ENCODE measurements at places on chromosomes 13 and 19. TPM values are rescaled to one million over a fixed set of nuclear protein-coding genes. Genes with fewer than 3 reads are reported as not detected.
A peak's percentile ranks its signal among the peaks of the same experiment; 100 is the strongest.

GRCh38 chr13:32127691-32128090 lies 96.1 kb downstream of the FRY start:
- H3K36me3 ChIP-seq: peaks cover 2% of the 10 kb centered on the region
- no peaks in the 10 kb centered on the region for H3K27me3 ChIP-seq
- no peak overlapping the region for H3K4me3 ChIP-seq

The ZNF627 gene
- total RNA-seq: 8.8 TPM

The TTYH1 gene
- 20.5 TPM for total RNA-seq

- H3K4me1 ChIP-seq: no peaks in the 10 kb centered on the region
- no peak overlapping the region for H3K4me3 ChIP-seq
- no peak overlapping the region for H3K27ac ChIP-seq
- no peaks in the 10 kb centered on the region for H3K27me3 ChIP-seq
- H3K36me3 ChIP-seq: no peaks in the 10 kb centered on the region
Measured at GRCh38 chr13:36862002-36862685, 43.1 kb downstream of the RFXAP start.

- DNase-seq: no peak
- H3K27me3 ChIP-seq: no peaks in the 10 kb centered on the region
- no peak overlapping the region for H3K4me3 ChIP-seq
- H3K27ac ChIP-seq: no peak overlapping the region
Measured at GRCh38 chr19:18941628-18942354, 774 bp upstream of the HOMER3 start.

The KCNRG gene
- not detected for total RNA-seq

DNA sequence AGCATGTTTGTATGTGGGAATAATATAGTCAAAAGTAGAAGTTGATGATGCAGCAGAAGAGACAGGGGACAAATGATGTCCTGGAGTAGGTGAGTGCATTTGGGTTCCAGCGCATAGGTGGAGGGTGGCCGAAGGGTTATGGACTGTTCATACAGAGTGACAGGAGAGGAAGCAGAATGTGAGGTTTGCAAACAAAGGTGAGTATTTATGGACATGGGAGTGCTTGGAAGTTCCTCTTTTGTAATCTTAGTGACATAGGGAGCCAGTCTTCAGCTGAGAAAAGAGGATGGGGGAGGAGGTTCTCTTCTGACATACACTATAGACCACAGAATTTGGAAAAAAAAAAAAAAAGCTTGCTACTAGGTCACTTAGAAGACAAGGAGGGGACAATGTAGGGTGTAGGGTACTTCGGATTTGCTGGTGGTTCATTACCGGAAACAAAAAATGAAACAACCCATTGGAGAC lies 331.6 kb downstream of the DLEU7 start:
- H3K36me3 ChIP-seq: no peaks in the 10 kb centered on the region
- peak overlapping the region; percentile 65 for H3K27ac ChIP-seq
- DNase-seq: no peak
- H3K4me1 ChIP-seq: peaks cover 24% of the 10 kb centered on the region
- H3K4me3 ChIP-seq: no peak overlapping the region

The ARL11 gene
- total RNA-seq: not detected

DNA sequence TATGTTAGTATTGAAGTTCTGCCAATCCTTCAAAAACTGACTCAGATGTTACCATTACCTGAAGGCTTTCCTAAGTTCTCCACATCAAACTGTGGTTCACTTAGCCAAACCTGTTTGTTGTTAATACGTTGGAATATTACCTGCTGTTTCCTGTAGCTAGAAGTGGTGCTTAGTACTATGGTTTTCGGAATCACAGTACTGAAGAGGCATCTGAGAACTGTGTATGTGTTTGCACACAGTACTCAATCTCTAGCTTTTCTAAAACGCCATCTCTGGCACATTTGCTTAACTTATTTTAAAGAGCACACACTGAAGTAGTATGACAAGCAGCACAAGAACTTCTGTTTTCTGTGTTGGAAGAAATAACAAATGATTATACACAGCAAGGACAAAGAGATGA lies 248.2 kb downstream of the SHISA2 start:
- H3K36me3 ChIP-seq: no peaks in the 10 kb centered on the region
- no peak overlapping the region for H3K27ac ChIP-seq
- DNase-seq: no peak
- no peaks in the 10 kb centered on the region for H3K4me1 ChIP-seq
- no peak overlapping the region for H3K4me3 ChIP-seq
- no peaks in the 10 kb centered on the region for H3K27me3 ChIP-seq

- H3K4me1 ChIP-seq: peaks cover 54% of the 10 kb centered on the region
- H3K27me3 ChIP-seq: no peaks in the 10 kb centered on the region
- H3K4me3 ChIP-seq: no peak overlapping the region
Measured at GRCh38 chr13:98471934-98472333, 105.0 kb downstream of the STK24 start.

The DNAAF3 gene
- total RNA-seq: 1.6 TPM

- no peaks in the 10 kb centered on the region for H3K27me3 ChIP-seq
- no peaks in the 10 kb centered on the region for H3K36me3 ChIP-seq
- no peaks in the 10 kb centered on the region for H3K4me1 ChIP-seq
- peak; percentile 76 for DNase-seq
- no peak overlapping the region for H3K27ac ChIP-seq
- H3K4me3 ChIP-seq: no peak overlapping the region
Measured at GRCh38 chr13:72839831-72840426, 58.0 kb downstream of the PIBF1 start.

The STOML3 gene
- total RNA-seq: not detected

DNA sequence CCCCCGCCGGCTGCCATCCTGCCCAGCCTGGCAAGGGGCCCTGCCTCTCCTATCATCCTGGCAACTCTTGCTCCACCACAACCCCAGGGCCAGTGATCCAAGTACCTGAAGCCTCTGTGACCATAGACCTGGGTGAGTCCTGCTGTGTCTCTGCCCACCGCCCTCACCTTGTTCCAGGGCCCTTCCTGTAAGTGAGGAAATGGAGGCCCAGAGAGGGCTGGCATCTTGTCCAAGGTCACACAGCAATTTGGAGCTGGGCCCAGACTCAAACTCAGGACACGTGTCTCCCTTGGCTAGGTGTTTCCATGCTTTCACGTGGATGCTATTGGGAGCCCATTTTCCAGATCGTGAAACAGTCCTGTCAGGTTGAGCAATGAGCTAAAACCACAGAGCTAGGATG lies 3.7 kb downstream of the CREB3L3 start:
- H3K36me3 ChIP-seq: no peaks in the 10 kb centered on the region
- peaks cover 9% of the 10 kb centered on the region for H3K4me1 ChIP-seq
- no peaks in the 10 kb centered on the region for H3K27me3 ChIP-seq
- no peak overlapping the region for H3K27ac ChIP-seq
- no peak overlapping the region for H3K4me3 ChIP-seq

DNA sequence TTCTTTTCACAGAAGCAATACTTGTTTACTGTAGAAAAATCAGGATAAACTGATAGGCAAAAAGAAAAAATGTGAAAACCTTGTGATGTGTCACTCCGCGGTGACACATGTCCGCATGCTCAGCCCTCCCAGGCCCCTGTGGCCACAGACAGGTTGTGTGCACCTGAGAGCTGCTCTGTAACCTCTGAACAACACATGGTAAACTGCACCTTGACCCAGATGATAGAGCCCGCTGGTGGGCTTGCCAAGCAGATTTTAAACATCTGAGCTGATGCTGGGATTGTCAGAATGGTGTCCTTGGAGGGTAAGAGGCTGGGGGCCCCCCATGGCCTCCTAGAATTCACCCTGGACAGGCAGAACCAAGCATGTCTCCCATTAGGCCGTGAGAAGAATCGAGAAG lies 33.8 kb downstream of the DHRS12 start:
- peak; percentile 73 for DNase-seq
- H3K27me3 ChIP-seq: no peaks in the 10 kb centered on the region
- no peak overlapping the region for H3K4me3 ChIP-seq
- no peaks in the 10 kb centered on the region for H3K36me3 ChIP-seq
- H3K27ac ChIP-seq: peak overlapping the region; percentile 97
- peaks cover 74% of the 10 kb centered on the region for H3K4me1 ChIP-seq

The RASIP1 gene
- 14.5 TPM for total RNA-seq

DNA sequence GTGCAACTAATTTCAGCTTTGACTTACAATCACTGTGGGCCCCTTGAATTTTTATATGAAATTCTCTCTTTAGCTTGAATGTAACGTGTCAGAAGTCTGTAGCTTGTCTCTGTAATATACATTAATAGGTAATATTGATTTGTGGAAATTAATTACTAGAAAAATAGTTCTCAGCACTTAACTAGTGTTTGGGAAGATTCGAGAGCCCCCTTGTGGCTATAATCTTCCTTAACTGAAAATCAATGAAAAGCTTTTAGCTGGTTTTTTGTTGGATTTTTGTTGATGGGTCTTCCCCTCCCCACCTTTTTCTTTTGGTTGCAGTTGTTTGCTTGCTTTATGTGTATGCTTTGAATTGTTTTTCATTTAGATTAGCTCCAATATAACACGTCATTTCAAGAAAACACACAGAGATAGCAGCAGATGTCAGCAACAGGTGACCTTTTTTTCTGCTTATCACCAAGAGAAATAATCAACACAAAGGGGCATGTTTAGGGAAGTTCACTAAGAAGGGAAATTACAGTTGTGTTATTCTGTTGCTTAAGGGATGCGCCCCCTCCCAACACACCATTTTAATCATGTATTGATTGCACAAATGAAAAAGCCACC lies 176.8 kb downstream of the OXGR1 start:
- no peak overlapping the region for H3K27ac ChIP-seq
- peaks cover 8% of the 10 kb centered on the region for H3K4me1 ChIP-seq
- H3K4me3 ChIP-seq: no peak overlapping the region
- DNase-seq: no peak

DNA sequence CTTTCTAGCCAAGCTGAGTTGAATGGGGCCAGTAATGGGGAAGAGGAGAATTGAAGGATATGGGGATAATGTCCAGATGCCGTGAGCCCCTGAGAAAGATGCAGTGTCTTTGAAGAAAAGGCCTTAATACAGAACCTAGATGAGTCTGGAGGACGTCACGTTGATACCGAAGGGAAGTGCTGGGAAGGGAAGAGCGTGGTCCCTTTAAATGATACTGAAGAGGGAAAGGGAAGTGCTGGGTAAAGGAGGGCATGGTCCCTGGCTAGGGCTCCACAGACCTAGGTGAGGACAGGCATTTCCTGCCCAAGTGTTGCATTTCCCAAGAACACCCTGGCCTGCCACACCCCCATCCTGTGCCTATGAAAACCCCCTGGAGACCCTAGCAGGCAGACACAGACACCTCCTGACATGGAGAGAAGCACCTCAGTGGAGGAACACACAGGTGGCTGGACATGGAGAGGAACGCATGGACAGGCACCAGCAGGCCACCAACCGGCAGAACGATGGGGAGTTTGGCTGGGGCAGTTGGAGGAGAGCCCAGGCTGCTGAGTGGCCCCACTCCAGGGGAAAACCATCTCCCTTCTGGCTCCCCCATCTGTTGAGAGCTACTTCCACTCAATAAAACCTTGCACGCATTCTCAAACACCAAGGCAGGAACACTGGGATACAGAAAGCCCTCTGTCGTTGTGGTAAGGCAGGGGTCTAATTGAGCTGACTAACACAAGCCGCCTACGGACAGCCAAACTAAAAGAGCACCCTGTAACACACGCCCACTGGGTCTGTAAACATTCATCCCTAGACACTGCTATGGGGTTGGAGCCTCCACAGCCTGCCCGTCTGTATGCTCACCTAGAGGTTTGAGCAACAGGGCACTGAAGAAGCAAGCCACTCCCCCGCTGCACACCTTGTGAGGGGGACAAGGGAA lies 34.9 kb upstream of the POMP start:
- no peaks in the 10 kb centered on the region for H3K36me3 ChIP-seq
- DNase-seq: no peak
- H3K27me3 ChIP-seq: no peaks in the 10 kb centered on the region
- H3K4me3 ChIP-seq: no peak overlapping the region

The FBXL12 gene
- 25.4 TPM for total RNA-seq

- no peak for DNase-seq
- no peaks in the 10 kb centered on the region for H3K27me3 ChIP-seq
- no peaks in the 10 kb centered on the region for H3K36me3 ChIP-seq
- peaks cover 14% of the 10 kb centered on the region for H3K4me1 ChIP-seq
- no peak overlapping the region for H3K27ac ChIP-seq
Measured at GRCh38 chr19:12485571-12485970, 955 bp upstream of the ZNF709 start.

GRCh38 chr13:65932587-65933239 lies 1297.4 kb downstream of the PCDH9 start:
- no peaks in the 10 kb centered on the region for H3K36me3 ChIP-seq
- no peak overlapping the region for H3K4me3 ChIP-seq
- H3K4me1 ChIP-seq: no peaks in the 10 kb centered on the region

The TMIGD2 gene
- not detected for total RNA-seq

- H3K27ac ChIP-seq: no peak overlapping the region
- H3K4me3 ChIP-seq: peak overlapping the region; percentile 33
- no peaks in the 10 kb centered on the region for H3K36me3 ChIP-seq
- H3K27me3 ChIP-seq: no peaks in the 10 kb centered on the region
- peaks cover 5% of the 10 kb centered on the region for H3K4me1 ChIP-seq
Measured at GRCh38 chr13:111115965-111116521, 933 bp downstream of the ARHGEF7 start.

- no peak for DNase-seq
- H3K27ac ChIP-seq: no peak overlapping the region
- H3K36me3 ChIP-seq: no peaks in the 10 kb centered on the region
Measured at GRCh38 chr13:108618233-108618632, 11.2 kb upstream of the MYO16 start.

- H3K4me3 ChIP-seq: no peak overlapping the region
- no peaks in the 10 kb centered on the region for H3K27me3 ChIP-seq
- no peak for DNase-seq
- H3K27ac ChIP-seq: no peak overlapping the region
- H3K36me3 ChIP-seq: no peaks in the 10 kb centered on the region
Measured at GRCh38 chr19:18946918-18947317, 5.9 kb upstream of the HOMER3 start.

DNA sequence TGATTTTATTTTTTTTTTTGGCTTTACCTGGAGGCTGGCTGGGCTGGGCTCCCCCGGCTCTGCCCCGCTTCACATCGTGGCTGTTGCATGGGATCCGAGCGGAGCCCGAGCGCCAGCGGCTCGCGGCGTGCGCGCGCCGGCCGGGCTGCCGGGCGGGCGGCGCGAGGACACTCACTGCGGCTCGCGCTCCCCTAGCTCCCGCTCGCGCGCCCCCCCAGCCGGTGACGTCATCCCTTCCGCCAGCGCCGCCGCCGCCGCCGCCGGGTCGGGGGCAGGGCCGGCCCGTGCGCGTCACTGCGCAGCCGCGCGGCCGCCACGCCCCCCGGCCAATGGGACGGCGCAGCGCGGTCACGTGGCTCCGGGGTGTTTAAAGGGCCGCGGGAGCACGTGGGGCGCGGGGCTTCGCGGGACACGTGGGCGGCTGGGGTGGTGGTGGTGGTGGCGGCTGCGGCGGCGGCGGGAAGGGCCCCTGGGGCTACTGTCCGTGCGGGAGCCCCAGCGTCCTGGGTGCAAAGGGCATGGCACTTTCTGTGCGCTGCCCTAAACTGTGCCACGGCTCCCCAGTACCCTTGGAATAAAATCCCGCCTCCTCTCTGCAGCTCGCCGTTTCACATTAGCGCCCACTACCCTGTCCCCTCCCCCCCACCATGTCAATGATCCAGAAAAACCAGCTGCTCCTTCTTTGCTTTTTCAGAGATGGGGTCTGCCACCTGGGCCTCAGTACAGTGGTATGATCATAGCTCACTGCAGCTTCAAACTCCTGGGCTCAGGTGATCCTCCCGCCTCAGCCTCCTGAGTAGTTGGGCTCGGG lies at the start of gene PTPRS:
TSS of gene PTPRS (minus strand) at position 176 of the 811 bp plus-strand sequence. CDS start 54,672 bp downstream, outside the sequence.
- DNase-seq: peak; percentile 83
- H3K27ac ChIP-seq: no peak within 1 kb of the TSS
- peak within 1 kb of the TSS; percentile 37 for H3K4me3 ChIP-seq

GRCh38 chr19:32471095-32471494 lies 65.5 kb downstream of the DPY19L3 start:
- H3K36me3 ChIP-seq: no peaks in the 10 kb centered on the region
- H3K27me3 ChIP-seq: no peaks in the 10 kb centered on the region
- H3K27ac ChIP-seq: no peak overlapping the region
- H3K4me1 ChIP-seq: no peaks in the 10 kb centered on the region

Data from body of pancreas (tissue), 4 donors.